EL (cell line): ENCODE measurements at places on chromosomes 4 and X.
A peak's percentile ranks its signal among the peaks of the same experiment; 100 is the strongest.

- no peak for DNase-seq
Observed at GRCh38 chr4:174404677-174405076, 117.6 kb downstream of the HPGD start.

DNA sequence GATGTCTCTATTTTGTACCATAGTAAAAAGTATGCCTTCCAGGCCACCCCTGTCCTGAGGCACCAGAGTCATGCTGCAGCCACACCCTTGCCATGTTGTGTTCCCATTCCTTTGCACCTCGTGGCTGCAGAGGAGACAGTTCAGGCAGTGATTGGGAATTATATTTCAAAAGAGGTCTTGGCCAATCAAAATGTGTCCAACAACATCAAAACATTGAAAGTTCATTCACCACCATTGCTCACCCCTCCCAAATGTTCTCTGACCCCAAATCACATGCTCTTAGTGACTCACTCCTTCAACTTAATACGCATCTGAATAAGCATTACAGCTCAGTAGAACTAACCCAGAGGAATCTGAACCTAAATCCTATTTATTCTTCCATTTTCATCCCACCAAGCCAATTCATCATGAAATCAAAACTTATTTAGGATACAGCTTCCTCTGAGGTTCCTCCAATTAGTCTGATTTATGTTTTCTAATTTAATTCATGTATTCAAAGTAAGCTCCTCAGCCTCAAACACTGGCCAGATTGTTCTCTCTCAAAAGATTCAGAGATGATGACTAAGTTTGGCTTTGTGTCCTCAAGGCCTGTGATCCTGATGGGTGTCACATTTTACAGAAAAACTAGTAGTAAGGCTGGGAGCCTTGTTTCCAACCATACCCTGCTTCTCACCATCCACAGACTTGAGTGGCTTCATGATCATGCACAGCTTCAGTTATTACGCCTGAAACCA is 323.2 kb upstream of the INTU start:
- no peak for DNase-seq

GRCh38 chr4:145860446-145860845 is 78.2 kb downstream of the ZNF827 start:
- no peak for DNase-seq

DNA sequence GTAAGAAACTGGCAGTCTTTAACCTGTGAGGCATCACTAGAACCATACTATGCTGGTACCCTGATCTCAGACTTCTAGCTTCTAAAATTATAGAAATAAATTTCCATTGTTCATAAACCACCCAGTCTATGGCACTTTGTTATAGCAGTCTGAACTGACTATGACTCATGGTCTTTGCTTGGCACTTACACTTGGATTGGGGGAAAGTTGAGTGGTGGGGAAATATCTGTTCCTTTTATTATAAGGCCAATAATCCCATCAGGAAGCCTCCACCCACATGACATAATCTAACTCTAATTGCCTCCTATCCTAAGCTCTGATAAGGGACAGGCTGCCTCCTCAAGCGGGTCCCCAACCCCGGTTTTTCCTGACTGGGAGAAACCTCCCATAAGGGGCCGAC is 61.4 kb upstream of the PACRGL start:
- DNase-seq, result no peak

DNA sequence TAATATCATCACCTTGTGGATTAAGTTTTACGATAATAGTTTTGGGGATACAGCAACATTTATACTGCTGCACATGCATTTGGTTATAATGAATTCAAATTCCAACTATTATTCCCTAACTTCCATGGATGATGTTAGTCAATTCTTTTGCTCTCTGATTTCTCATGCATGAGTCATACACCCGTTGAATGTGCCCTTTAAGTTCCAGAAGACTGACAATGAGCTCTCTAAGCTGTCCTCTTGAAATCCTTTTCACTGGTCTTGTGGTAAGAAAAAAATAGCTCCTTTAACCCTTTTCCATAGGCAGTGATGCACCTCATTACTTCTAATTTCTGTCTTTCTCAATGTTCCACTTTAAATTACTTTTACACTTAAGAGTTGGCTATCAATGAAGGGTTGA is 1095.2 kb upstream of the POU3F4 start:
- no peak for DNase-seq

GRCh38 chr4:41189666-41190065 is 24.7 kb downstream of the APBB2 start:
- DNase-seq, result no peak

DNA sequence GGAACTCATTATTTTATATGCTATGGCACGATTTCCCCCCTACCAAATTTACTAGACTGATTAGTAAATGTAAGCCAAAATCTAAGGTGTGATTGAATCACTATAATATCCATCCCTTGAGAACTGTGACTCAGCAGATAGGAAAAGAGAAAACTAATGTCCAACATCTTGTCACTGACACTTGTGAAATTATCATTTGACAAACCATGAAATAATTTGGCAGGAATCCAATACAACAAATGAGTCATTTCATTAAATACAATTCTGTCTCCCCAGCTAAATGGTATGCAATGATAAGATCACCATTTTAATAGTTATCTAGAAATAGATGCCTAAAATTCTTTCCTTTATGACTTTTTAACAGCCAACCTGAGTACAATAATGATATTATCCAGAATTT is 462.3 kb downstream of the DMD start:
- no peak for DNase-seq

- no peak for DNase-seq
Observed at GRCh38 chr4:79065262-79065661, 126.0 kb upstream of the PAQR3 start.

DNA sequence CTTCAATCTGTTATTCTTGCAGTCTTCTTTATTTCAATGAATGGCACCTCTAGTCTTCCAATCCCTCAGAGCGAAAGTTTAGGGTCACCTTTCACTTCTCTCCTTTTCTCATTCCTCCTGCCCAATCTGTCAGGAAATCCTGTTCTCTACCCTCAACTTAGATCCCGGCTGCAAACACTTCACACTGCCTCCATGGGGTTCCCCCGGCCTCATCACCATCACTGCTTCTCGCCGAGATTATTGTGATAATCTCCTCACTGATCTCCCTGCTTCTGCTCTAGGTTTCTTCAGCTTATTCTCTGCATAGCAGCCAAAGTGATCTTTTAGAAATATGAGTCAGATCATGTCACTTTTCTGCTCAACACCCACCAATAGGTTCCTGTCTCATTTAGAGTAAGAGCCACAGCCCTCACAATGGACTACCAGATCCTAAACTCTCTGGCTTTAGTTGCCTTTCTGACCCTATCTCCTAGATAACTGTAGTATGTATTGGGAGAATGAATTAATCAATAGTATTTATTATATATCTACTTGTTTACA is 43.6 kb upstream of the TBC1D9 start:
- no peak for DNase-seq

GRCh38 chrX:9635803-9636202 is 129.8 kb downstream of the GPR143 start:
- peak; percentile 2 for DNase-seq

DNA sequence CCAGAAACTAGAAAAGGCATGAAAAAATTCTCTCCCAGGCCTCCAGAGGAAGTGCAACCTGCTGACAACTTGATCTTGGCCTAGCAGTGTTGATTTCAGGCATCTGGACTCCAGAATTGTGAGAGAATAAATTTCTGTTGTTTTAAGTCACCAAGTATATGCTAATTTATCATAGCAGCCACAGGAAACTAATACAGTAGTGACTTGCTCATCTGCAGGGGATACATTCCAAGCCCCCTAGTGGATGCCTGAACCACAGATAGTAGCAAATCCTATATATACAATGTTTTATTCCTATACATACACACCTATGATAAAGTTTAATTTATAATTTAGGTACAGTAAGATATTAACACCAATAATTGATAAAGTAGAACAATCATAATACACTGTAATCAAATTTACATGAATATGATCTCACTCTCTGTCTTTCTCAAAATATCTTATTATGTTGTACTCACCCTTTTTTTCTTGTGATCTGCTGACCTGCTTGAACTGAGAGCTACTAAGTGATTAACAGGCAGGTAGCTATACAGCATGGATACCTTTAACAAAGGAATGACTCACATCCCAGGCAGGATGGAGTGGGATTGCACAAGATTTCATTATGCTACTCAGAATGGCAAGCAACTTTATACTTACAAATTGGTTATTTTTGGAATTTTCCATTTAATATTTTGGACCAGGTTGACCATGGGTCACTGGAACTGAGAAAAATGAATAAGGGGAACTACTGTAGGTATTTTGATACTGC is 501.1 kb downstream of the KCNIP4 start:
- no peak for DNase-seq

- no peak for DNase-seq
Observed at GRCh38 chr4:149910177-149910576, 94.5 kb upstream of the IQCM start.

DNA sequence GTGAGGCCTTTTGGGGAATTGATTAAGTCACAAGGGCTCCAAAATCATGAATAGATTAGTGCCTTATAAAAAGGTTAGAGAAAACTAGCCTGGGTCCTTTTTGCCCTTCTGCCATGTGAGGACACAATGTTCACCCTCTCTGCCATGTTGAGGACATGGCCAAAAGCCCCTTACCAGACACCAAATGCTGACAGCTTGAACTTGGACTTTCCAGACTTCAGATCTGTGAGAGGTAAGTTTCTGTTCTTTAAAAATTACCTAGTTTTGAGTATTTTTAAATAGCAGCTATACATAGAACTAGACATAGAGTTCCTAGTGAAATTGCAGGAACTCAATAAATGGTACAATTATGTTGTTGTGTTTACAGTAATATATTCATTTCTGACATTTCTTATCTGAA is 1214.4 kb downstream of the ADGRL3 start:
- no peak for DNase-seq

GRCh38 chrX:143683486-143683885 is 37.1 kb downstream of the SPANXN2 start:
- no peak for DNase-seq

DNA sequence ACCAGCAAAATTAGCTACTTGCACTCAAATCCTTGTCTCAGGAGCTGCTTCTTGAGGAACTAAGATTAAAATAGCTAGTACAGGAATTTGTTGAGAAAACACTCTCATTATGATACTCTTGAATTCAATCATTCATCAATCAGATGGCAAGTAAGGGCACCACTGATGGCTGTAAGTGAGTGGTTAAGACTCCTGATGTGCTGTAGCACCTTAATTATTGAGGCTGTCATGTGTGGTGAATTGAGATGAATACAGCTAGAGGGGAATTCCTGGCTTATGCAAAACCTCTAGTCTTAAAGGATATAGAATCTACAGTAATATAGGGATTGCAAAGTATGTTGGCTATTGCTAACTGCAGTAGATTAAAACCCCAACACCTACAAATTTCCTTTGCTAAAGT is 509.1 kb downstream of the IQCM start:
- no peak for DNase-seq

DNA sequence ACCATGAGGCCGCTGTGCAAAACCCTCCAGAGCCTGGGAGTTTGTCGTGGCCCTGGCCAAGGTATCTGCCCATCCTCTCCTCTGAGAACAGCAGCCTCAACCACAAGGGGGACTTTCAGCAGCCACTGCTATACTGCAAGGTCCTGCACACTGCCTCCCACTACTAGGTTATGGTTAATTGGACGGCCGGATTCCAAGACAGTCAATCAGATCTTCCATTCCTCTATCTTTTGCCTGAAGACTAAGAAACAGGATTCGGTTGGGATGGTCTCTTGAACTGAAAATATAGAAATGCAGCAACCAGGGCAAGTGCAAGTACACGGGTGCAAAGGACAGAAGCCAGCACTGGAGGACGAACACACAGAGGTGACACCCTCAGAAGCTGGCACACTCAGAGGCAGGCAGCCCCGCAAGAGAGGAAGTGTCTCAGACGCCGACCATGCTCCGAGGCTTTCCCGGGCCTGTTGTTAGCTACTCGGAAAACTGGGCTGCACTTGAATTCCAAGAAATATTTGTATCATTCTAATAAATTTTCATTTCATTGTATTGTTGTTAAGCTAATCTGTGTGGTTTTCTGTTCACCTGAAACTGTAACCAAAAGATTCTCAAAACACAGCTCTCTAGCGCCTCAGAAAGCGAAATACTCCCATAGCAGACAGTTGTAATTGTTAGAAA is 63.3 kb downstream of the AFAP1 start:
- peak; percentile 53 for DNase-seq

DNA sequence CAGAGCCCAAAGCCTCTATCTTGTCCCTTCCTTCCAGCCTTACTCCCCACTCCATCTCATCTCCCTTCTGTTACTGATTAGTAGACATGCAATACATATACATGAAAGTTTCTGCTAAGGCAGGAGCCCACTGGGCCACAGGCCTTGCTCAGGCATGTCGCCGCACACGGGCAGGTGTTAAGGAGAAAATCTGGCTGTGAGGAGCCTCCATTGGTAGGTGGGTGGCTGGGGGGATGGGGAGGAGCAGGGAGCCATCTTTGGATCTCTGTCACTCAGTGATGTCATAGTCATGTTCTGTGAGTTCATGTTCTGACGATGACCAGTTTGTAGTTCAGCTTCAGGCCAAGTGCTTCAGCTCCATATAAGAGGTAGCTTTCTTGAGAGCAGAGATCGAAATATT is 2.9 kb upstream of the HMGB3 start:
- DNase-seq, result no peak

- no peak for DNase-seq
Observed at GRCh38 chr4:40182954-40183353, 13.9 kb upstream of the RHOH start.

GRCh38 chr4:74311696-74312313 is 3.5 kb downstream of the EPGN start:
- DNase-seq, result peak; percentile 63

- no peak for DNase-seq
Observed at GRCh38 chr4:89660444-89661172, 176.4 kb downstream of the SNCA start.

GRCh38 chrX:17547658-17548057 is 172.7 kb downstream of the NHS start:
- DNase-seq, result peak; percentile 80

DNA sequence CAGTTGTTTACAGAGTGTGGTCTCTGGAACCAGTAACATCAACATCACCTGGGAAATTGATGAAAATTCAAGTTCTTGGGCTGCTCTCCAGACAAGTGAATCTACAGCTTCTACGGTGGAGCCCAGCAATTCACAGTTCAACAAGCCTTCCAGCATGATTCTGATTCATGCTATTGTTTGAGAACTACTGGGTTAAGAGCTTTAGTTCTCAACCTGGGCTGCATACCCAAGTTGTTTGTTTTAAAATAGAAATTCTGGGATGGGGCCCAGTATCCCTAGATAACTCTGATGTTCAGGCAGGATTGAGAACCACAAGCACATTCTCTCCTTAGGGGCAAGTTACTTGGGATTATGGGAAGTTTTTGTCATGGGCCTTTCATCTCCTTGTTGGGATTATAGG is 37.9 kb upstream of the PGK1 start:
- DNase-seq, result no peak

DNA sequence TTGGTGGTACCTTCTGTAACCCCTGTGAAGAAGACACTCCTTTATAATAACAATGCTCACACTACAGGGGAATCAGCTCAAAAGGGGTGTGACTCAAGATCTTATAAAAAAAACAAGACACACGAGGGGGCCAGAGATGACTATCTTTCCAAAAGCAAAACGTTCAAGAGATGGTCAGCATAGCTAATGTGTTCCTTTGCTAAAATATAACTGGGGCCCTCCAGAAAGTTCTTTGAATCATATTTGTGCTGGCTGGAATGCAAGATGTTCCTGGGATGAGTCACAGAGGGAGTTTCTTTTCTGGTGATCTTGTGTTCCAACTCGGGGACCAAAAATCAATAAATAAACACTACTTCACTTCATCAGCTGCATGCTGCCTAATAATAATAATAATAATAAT is 46.5 kb downstream of the RAI2 start:
- DNase-seq, result peak; percentile 37

- DNase-seq, result no peak
Observed at GRCh38 chr4:72702948-72703347, 133.9 kb upstream of the ADAMTS3 start.

GRCh38 chr4:151198748-151199147 is 78.2 kb upstream of the PRSS48 start:
- no peak for DNase-seq
